Epithelial cell of prostate (primary cell): ENCODE measurements at places on chromosomes 12 and 14.

DNA sequence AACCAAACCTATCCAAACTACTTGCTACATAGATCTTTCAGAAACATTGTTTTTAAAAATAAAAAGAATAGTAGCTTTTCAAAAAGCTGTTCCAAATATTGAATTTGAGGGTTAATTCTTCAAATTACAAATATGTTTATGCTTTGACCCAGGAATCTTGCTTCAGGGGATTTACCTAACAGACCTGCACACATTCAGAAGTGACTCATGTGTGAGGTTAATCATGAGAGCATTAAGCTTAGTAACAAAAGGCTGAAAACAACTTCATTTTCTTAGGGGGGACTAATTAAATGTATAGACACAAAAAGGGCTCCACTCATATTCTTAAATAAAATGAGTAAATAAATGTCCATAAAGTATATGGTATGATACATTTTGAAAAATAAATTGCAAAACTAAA lies 672.4 kb upstream of the FLRT2 start:
- peak; percentile 24 for DNase-seq

DNA sequence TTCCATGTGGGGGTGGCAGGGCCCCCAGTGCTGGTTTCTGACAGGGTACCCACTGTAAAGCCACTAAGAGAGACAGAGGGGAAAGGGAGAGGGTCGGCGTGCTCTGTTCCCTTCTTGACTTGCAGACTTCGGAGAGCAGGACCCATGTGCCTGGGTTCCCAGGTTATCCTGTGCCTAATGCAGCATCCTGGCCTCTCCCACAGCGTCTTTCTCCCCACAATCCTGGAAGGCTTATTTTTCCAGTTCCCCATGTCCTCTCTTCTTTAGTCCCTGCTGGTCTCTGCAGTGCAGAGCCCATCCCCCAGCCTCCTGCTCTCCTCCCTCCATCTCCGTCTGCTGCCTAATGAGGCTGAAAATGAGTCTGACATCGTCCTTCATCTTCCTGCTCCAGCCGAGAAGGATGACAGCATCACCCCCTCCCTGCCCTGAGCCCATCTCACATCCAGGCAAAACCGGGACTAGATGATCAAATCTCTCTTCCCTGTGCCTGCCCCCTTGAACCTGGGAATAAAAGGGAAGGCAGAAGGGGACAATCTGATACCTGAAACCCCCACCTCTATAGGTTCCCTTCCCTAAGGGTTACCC lies 15.1 kb downstream of the CALCOCO1 start:
- DNase-seq, result no peak

DNA sequence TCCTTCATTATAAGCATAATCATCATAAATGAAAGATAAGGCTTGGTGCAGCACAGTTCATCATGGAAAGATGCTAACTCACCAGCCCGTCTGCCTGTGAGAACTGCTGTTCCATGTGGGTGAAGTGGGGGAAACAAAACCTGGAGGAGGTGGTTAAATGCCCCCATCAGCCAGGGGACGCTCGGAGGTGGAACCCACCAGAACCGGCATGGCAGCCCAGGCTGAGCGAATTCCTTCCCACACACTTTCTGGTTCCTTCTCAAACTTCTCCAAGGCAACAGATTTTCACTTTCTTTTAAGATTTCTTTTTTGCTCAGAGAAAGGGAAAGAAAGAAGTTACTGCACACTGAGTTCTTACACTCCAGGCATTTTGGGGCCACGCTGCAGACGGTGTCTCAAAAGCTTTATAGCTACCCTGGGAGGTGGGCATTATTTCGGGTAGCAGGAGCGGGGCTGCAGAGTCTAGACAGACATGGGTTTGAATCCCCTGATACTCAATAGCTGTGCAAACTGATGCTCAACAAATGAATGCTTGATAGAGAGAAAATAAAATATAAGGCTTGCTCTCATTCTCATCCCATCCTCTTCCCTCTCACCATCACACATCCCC lies 190.7 kb downstream of the BCL11B start:
- no peak for DNase-seq

GRCh38 chr12:48717252-48717695 lies 767 bp upstream of the CCNT1 start:
- DNase-seq, result no peak

- DNase-seq, result no peak
Measured at GRCh38 chr14:44995770-44996294, 33.8 kb downstream of the TOGARAM1 start.

DNA sequence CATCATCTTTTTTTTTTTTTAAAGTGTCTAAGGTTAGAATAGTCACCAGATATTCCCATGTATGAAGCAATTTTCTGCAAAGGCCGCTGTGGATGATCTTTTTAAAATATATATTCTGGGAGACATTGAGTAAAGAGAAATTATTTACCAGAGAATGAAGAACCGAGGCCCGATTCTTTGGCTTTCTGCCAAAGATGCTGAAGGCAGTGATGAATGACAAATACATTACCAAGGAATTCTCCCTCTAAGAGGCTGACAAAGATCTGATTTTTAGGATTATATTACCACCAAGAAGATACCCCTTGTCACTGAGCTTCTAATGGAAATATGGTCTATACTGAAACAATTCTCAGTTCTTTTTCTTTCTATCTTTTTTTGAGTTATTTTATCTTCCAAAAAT lies 336.8 kb downstream of the NAV3 start:
- no peak for DNase-seq

GRCh38 chr12:40034712-40035111 lies 71.2 kb downstream of the SLC2A13 start:
- no peak for DNase-seq

GRCh38 chr14:81453166-81453766 lies 53.1 kb upstream of the STON2 start:
- no peak for DNase-seq

DNA sequence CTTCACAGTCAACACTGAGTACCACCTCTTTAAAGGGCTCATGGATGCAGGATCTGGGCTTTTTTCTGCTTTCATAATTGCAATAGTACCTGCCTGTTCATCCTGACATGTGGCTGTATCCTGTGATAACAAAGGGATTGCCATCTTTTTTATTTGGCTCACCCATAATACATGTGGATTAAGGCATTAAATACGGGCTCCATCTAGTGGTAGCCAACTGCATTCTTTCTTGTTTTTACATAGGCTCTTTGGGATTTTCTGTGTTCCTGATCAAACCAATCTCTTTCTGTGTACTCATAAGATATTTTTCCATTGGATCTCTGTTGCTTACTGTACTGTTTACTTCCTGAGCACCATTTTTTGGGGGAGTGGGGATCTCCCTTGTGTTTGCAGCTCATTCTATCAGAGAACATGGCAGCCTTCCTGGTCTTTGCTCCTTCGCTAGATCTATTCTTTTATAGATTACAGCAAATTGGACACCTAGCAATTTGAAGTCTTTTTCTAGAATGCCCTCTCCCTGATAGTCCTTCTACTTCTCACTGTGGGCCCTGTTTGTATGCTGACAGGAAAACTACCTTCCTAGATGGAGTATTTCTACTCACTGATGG lies 723.4 kb upstream of the MDGA2 start:
- peak; percentile 2 for DNase-seq

DNA sequence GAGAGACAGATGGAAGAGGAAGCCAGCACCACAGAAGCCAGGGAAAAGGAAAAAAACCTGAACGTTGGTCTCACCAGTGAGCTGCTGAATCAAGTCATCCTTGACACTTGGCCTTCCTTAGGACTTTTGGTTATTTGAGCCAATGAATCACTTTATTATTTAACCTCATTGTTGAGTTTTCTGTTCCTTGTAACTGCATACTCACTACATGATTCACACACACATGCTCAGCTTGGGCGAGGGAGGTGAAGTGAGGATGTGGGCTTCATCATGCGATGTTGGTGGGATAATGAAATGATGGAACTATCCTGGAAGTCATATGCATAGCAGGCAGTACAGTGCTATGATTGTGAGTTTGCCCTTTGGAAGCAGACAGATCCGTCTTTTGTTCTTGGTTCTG lies 40.6 kb upstream of the RPH3A start:
- no peak for DNase-seq

DNA sequence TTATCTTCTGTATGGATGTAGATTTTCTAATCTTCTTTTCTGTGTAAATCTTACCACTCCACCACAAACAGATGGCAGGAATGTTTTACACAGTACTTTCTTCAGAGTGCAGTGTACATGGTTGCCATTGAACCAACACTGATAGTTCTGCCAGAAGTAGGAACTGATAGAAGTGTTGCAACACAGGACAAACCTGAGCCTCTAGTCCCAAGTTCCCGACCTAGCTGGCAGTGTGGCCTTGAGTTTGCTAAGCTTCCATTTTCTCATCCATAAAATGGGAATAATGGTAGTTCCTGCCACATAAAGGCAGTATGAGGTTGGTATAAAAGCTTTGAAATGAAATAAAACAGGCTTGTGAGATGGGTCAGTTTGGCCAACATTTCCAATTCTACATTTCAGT lies 50.8 kb upstream of the SAV1 start:
- no peak for DNase-seq

- no peak for DNase-seq
Measured at GRCh38 chr12:31390991-31391390, 65.0 kb upstream of the SINHCAF start.

DNA sequence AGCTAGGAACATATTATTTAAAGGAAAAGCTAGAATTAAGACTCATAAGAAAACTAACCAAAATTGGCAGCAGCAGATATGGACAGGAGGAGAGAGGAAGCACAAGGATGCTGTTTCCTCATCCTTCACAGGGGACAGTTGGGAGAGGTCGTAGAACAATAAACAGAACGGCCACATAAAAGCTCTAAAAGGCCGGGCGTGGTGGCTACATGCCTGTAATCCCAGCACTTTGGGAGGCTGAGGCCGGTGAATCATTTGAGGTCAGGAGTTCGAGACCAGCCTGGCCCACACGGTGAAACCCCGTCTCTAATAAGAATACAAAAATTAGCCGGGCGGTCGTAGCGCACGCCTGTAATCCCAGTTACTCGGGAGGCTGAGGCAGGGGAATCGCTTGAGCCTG lies 10.5 kb downstream of the TCL1B start:
- DNase-seq, result no peak

DNA sequence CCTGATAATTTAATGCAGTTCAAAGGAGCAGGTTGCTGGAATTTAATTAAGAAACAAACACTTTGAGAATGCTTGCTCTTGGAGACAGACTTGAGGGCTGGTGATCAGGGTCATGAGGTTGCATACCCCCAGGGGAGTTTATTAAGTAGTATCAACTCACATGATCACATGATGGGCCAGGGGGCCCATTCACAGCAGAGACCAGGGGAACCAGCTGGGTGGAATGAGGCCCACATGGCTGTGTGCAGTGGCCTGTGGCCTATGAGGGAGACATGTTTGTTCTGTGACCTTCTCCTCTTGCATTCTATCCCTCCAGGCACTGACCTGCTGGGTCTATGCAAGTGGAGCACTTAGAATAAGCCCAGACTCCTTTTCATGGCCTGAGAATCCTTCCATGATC lies 266.6 kb upstream of the PWP1 start:
- no peak for DNase-seq

- DNase-seq, result no peak
Measured at GRCh38 chr12:82605115-82605514, 81.6 kb upstream of the TMTC2 start.

DNA sequence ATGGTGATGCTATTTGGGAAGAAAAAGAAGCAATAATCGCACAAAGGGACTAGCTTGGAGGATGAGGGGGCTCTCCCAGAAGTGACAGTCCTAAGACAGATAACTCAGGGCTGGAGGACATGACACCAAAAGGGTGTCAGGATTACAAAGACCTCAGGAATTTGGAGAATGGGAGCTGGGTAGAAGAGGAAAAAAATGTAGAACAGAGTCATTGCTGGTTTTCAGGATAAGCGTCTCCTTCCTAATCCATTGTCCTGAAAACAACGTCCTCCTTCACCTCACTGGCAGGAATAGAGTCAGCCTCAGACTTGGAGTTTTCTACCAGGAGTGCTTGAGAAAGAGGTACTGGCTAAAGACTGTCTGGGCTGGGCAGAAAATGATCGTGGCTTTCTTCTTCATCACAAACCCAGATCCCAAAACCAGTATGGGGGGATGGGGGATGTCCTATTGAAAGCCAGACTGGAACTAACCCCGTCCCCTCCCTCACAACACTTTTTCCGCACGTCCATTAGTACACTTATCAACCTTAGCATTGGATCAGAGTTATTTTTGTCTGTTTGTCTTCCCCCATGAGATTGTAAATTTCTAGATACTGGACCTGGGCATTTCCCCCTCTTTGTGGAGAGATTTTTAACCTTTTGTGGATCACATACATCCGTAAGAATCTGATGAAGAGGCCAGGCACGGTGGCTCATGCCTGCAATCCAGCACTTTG lies 14.3 kb downstream of the B4GALNT3 start:
- DNase-seq, result no peak

GRCh38 chr14:63712123-63712522 lies 15.7 kb downstream of the SGPP1 start:
- no peak for DNase-seq

- no peak for DNase-seq
Measured at GRCh38 chr12:12323118-12323517, 26.9 kb downstream of the MANSC1 start.

GRCh38 chr12:109156586-109156985 lies 40.2 kb downstream of the ACACB start:
- DNase-seq, result no peak

- no peak for DNase-seq
Measured at GRCh38 chr12:110862329-110862728, 15.5 kb downstream of the CCDC63 start.

DNA sequence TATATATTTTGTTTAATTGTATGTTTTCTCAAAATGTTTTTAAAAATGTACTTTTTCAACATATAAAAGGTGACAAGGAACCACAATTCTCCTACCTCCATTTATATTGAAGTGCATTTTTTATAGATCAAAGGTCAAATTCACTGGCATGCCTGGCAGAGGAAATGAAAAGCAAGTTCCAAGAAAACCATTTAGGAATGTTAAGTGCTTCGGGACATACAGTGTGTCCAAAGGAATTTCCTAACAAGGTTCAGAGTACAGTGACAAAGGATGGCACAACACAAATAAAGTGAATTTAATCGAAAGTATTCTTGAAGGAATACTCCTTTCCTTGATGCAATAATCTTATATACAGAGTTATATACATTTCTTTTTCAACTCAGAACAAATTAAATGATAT lies 242.3 kb downstream of the CCER1 start:
- DNase-seq, result no peak

- DNase-seq, result no peak
Measured at GRCh38 chr12:127500512-127501035, 766.4 kb upstream of the TMEM132C start.

- no peak for DNase-seq
Measured at GRCh38 chr12:96308881-96309280, 91.4 kb downstream of the CDK17 start.

GRCh38 chr14:56390859-56391258 lies 188.7 kb upstream of the TMEM260 start:
- DNase-seq, result no peak

GRCh38 chr14:80477388-80478160 lies 266.3 kb upstream of the DIO2 start:
- no peak for DNase-seq

DNA sequence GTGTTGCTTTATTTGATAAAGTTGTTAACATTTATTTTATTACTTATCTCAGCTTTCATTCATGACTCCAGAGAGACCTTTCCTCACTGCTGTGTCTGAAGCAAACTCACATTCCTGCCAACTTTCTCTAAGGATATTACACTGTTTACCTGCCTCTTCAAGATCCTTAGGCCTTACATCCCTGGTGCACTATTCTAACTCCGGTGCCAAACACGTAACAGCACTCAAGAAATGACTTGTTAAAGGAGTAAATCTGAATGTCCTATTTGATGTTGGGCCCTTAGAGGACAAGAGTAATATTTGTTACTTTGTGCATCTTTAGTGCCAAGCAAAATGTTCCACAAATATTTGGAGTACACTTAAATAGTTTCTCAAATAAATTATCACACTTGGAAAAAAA lies 324.1 kb upstream of the FLRT2 start:
- DNase-seq, result no peak
